Fibroblast of skin of right quadriceps (primary cell): ENCODE measurements at places on chromosomes 13 and 19.

- DNase-seq = peak; percentile 27
These were observed 28.4 kb downstream of the TMTC4 start for GRCh38 chr13:100646030-100646673.

- no peak for DNase-seq
These were observed 1636.8 kb downstream of the PCDH9 start for GRCh38 chr13:65593298-65593874.

DNA sequence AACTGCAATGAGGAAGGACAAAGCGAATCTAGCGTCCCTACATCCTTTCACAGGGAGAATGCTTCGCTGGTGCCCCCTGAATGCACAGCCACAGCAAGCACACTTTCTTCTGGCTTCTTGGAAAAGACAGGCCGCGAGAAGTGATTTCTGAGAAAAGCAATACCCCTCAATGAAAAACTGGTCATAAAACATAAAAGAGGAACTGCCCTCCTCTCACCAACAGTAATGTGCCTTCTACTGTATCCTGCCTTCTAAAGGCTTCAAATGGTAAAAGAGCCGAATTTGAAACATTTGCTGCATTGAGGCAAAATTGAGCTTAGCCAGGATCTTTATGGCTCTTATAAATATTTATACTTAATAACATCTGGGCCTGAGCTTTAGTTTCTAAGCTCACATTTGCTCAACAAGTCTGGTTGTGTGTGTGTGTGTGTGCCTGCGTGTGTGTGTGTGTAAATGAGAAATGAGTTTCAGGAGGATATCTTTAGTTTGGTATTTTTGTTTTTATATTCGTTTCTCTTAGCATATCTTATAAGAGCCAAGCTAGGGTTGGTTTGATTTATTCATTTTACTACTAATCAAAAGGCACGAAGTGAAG is 246.1 kb upstream of the MAB21L1 start:
- DNase-seq = no peak

DNA sequence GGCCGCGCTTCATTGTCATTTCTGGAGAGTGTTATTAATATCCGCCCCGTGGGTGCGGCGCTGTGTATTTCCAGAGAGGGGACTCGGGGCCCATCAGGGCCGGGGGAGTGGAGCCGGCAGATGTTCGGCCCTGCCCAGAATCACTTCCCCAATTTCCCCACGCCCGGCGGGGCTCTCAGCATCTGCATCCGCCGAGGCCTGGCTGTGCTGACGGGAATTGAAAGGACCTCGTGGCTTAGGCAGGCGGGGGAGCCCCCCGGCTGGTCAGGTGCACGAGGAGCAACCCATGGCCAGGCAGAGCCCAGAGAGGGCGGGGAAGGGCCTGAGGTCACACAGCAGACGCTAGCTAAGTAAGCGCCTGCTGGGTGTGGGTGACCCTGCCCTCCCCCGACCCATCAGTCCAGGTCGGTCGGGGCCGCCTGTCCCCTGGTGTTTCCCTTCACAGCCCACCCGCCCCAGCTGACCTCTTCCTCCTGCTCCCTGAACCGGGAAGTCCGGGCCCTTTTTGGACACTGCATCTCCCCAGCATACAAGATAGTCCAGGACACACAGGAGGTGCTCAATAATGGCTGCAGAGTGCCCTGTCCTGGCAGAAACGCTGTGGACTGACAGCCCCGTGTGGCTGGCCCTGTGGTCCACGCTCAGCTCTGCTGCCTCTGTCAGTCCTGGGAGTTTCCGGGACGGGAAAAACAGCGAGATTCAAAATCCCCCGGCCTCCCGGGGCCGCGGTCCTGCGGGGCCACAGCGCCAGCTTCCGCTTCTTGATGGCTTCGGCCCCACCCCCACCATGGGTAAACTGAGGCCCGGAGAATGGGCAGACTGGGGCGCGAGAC is 22.1 kb downstream of the ARID3A start:
- no peak for DNase-seq

- DNase-seq = peak; percentile 2
These were observed 727 bp downstream of the CNMD start for GRCh38 chr13:52738719-52739467.

GRCh38 chr13:113152984-113153809 is 5.3 kb upstream of the PROZ start:
- DNase-seq = no peak

GRCh38 chr19:56759531-56759930 is 81.0 kb downstream of the PEG3 start:
- DNase-seq = no peak

DNA sequence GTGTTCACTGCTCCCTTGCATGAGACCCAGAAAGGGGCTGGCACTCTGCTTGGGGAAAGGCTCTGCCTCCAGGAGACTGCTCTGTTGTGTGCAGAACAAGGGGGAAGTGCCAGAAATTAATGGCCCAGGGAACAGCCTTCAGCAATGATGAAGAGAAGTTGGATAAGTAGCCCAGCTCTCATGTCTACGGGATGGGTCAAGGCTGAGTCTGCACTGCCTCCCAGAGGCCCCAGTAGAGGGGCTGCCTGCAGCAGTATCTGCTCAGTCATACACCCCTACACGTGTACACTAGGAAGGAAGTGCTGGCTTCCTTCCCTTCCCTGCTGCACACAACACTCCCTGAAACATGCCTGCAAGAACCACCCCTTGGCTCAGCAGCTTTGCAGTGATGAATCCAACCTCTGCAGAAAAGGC is 54.6 kb upstream of the URI1 start:
- peak; percentile 16 for DNase-seq

DNA sequence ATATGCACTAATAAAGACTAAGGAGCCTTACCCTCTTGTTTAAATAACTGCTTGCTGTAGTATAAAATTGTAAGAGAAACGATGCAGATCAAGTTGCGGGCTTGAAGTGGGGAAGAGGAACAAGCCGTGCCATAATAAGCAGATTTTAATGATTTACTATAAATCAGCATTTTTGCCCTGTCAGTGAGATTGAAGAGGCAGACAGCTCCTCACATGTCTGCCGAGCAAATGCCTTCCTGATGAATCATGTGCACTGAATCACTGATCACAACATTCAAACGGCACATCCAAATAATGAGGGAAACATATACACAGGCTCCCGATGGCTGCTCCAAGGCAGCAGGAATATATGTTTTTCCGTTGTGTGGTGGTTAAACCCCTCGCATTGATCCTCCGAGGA is 282.9 kb downstream of the TSHZ3 start:
- peak; percentile 91 for DNase-seq

- DNase-seq = no peak
These were observed 27.6 kb upstream of the SLC1A5 start for GRCh38 chr19:46815833-46816627.

GRCh38 chr13:98033277-98034247 is 80.1 kb downstream of the IPO5 start:
- DNase-seq = peak; percentile 77

DNA sequence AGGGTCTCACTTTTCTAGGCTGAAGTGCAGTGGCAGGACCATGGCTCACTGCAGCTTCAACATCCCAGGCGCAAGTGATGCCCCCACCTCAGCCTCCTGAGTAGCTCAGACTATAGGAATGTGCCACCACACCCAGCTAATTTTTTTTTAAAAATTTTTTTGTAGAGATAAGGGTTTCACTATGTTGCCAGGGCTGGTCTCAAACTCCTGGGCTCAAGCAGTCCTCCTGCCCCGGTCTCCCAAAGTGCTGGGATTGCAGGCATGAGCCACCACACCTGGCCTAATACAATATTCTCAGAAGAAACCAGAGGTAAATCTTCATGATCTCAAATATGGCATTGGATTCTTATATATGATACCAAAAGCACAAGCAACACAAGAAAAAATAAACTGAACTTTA is 47.7 kb downstream of the FLT1 start:
- DNase-seq = no peak

DNA sequence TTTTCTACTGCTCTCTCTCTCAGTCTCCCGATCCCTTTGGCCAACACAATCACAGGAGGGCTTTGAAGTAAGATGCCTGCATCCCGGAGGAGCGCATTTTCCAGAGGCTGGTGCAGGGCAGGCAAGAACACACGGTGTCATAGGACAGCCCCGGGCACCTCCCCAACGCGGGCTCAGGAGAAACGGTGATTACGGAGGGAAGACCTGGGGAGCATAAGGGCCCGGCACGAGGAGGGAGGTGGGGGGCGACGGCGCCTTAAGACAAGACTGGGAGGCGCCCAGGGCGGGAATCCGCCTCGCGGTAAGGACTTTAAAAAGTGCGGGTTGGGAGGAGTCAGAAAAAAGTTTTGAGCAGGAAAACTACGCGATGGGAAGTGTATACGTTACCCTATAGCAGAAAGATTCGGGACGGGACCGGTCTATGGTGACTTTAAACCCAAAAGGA is 18.7 kb upstream of the ZNF888 start:
- peak; percentile 28 for DNase-seq

- DNase-seq = no peak
These were observed 35.1 kb downstream of the ATP4B start for GRCh38 chr13:113622791-113623490.

- DNase-seq = no peak
These were observed 243.6 kb upstream of the CSNK1A1L start for GRCh38 chr13:37348916-37349643.

GRCh38 chr13:59774491-59774971 is 389.2 kb downstream of the DIAPH3 start:
- peak; percentile 83 for DNase-seq

DNA sequence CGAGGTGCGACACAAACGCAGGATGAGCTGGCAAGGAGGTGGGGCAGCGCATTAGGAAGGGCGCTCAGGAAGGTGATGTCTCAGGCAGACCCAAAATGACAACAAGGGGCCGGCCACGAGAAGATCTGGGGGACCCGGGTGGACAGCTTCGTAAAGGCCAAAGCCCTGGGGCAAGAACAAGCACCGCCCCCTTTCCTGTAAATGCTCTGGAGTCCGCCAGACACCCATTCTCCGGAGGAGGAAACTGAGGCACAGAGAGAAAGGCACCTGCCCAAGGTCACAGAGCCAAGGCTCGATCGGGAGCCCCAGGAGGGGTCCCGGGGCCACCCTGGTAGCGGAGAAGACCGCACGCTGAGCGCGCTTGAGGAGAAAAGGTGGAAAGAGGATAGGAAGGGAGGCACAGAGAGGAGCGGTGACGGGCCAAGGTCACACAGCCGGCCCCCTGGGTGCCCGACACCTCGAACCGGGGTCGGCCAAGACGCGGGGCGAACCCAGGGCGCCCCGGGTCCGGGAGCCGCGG is 571 bp downstream of the SAFB2 start:
- no peak for DNase-seq

DNA sequence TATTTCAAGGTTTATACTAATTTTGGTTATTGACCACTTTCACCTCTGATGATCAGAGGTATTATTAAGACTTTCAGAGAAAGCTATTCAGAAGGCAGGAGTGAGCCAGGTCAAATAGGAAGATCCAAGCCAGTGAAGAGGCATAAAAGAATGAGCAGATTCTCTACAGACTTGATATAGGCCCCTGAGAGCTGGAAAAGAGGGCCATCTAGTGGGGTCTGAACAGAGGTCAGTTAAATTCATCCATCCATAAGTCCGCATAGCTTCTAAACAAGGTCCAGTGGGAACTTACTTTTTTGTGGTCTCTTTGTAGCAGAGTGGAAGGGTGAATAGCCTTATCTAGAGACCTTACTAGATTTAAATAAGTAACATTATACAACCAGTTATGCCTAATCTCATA is 126.6 kb upstream of the UFM1 start:
- DNase-seq = peak; percentile 43

GRCh38 chr19:30216453-30216852 is 155.7 kb upstream of the ZNF536 start:
- no peak for DNase-seq

- DNase-seq = no peak
These were observed 3.8 kb downstream of the ALOX5AP start for GRCh38 chr13:30739237-30739528.

DNA sequence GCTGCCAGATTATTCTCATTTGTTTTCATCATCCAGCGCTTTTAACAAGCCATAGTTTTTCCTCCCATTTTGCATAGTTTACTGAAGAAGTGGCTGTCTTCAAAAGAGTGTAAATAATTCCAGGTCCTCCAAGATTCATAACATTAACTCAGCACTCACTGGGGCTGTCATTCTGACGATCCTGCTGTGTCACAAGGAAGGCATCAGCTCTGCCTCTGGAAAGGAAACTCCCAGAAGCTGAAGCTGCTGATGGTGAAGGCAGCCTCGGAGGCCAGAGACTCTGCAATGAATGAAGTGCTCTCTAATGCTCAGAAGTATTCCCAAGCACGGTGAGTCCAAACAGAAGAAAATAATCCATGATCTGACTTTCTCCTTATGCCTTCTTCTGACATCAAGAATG is 60.0 kb downstream of the FLT1 start:
- no peak for DNase-seq

DNA sequence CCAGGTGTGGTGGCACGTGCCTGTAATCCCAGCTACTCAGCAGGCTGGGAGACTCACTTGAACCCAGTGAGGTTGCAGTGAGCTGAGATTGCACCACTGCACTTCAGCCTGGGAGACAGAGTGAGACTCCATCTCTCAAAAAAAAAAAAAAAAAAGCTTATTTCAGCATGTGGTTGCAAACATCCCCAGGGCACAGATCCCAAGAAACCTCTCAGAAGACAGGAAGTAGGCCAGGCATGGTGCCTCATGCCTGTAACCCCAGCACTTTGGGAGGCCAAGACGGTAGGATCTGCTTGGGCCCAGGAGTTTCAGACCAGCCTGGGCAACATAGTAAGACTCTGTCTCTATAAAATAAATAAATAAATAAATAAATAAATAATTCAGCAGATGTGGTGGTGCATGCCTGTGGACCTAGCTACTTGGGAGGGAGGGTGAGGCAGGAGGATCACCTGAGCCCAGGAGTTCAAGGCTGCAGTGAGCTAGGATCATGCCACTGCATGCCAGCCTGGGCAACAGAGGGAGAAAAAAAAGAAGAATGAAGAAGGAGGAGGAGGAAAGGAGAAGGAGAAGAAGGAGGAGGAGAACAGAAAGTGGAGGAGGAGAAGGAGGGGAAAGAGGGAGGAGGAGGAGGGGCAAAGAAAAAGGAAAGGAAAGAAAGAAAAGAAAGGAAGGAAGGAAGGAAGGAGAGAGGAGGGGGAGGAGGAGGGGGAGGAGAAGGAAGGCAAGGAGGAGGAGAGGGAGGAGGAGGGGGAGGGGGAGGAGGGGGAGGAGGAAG is 4.3 kb upstream of the LRRC8E start:
- DNase-seq = peak; percentile 24

DNA sequence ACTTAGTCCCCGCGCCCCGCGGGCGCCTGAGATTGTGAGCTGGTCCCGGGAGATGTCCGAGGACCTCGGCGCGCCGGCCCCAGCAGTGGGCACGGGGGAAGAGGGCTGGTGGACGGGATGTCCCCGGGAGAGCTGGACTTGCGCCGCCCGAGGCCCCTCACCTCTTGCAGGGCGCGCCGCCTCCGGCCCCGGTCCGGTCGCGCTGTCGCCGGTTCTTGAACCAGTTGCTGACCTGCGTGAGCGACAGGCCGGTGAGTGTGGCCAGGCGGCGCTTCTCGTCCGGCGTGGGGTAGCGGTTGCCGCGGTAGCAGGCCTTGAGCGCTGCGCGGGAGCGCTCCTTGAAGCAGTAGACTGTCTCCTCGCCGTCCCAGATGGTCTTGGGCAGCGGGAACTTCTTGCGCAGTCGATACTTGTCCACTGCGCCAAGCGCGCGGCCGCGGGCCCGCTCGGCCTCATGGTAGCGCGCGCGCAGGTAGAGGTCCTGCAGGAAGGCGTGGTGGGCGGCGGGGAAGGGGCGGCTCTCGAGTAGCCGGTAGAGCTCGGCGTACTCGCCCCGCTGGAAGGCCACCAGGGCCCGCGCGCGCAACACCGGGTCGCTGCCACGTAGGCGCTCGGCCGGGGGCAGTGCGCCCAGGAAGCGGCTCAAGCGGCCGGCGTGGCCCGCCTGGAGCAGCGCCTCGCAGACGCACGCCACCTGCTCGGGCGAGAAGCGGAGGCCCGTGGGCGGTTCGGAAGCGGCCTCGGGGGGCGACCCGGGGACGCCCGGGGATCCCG is 984 bp downstream of the SIX5 start:
- DNase-seq = peak; percentile 62

GRCh38 chr13:56735537-56735942 is 405.2 kb upstream of the PRR20A start:
- no peak for DNase-seq
